ENCODE measurements at places on chromosomes 11 and 22.

DNA sequence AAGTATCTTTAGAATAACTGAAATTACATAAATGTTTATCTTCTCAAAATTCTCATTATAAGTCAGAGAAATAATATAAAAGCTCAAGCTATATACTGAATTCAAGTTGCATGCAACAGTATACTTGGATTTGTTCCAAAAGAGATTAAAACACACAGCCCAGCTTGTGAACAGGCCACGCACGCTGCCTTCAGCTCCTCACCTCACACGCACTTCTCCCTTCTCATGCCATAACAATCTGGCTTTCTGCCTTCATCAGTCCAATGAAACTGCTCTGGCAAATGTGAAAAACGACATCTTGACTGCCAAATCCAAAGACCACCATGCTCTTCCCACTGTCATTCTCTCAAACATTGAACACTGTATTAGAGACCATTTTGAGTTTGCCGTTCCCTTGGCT, 22.1 kb downstream of the ATP6V1E1 start:
- no peak for DNase-seq

- DNase-seq: no peak
Measured at GRCh38 chr22:33022231-33022630, 36.0 kb downstream of the SYN3 start.

DNA sequence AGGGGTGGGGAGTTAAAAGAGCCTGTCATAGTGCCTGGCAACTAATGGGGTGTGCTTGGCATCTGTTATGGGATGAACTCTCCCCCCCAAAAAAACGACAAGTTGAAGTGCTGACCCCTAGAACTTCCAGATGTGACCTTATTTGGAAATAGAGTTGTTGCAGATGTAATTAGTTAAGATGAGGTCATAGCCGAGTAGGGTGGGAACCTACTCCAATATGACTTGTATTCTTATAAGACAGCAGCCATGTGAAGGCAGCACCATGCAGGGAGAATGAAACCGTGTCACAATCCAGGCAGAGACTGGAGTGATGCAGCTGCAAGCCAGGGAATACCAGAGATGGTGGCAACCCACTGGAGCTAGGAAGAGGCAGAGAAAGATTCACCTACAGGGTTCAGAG, 394.5 kb downstream of the TENM4 start:
- DNase-seq: no peak

DNA sequence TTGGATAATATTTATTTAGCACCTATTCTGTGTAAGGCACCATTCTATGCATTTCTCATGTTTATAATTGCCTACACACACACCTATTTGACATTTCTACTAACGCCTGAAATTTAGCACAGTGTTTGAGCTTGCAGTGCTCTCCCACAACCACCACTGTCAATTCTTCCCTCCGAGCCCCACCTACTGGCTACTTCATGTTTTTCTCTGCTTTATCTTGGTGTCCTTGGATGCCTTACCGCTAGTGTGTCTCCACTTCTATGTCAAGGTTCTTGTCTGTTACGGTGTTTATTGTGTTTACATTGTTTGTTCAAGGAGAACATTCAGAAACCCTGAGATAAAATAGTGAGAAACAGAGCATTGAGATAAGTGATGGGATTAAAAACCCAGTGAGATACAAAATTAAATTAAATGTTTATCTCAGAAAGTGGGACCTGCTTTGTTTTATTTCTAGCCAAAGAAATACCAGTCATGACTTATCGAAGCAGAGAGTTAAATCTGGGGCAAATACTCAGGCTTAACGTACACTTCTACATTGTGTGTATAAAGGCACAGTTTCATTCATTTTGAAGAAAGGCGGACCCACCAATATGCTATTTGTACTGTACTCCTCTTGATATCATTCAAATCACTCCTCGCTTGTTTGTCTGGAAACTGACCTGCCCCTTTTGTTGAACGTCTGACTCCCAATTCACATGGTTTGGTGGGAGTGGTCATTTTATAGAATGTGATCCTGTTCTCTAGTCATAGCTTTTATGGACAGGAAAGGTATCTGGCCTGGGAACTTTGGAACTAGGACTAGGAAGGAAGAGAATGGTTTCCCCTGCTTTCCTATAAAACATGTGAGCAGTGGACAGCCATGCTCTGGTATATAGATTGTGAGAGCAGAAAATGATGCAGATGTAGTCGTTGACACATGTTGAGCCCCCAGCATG, 39.2 kb upstream of the SLC36A4 start:
- no peak for DNase-seq

DNA sequence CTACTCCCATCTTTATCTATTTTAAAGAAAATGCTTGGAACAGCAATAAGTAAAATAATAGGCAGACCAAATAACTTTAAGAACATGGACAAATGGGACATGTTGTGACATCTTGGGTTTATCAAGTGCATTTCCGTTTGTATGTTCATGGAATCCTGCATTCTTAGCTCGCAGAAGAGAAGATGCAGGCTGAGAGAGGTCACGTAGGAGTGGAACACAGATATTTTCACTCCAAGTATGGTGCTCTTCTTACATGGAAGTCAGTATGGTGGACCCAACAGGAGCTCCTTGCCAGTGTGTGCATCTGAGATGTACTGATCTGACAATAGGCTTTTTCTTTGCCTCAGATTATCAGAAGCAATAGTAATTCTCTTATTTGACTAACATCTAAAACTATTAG, 1.7 kb downstream of the E2F8 start:
- DNase-seq: no peak

DNA sequence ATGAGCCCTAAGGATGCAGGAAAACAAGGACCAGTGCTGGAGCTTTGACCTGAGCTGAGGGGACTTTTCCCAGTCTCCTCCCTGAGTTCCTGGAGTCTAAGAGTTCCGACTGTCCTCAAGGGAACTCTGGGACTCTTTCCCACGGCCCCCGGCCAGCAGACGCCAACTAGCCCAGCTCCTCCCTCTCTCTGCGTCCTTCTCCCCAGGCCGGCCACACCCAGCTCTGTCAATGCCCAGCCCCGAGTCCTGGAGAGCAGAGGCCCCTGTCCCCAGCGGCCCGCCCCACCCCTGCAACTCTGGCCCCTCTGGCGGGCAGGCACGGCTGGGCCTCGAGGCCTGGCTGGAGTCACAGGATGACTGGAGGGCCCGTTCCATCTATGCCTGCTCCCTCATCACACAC, 29.8 kb downstream of the NECTIN1 start:
- no peak for DNase-seq

DNA sequence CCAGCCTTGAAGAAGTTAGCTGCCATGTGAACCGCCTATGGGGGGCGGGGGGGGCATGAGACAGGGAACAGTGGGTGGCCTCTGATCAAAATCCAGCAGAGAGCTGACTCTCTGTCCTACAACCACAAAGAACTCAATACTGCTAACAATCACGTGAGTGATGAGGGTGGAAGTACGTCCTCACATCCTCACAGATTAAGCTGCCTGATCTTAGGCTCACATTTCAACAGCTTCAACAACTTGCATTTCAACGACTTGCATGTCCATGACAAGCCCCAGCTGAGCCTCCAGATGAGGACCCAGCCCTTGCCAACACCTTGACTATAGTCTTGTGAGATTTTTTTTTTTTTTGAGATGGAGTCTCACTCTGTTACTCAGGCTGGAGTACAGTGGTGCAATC, 51.6 kb downstream of the CLMP start:
- no peak for DNase-seq

DNA sequence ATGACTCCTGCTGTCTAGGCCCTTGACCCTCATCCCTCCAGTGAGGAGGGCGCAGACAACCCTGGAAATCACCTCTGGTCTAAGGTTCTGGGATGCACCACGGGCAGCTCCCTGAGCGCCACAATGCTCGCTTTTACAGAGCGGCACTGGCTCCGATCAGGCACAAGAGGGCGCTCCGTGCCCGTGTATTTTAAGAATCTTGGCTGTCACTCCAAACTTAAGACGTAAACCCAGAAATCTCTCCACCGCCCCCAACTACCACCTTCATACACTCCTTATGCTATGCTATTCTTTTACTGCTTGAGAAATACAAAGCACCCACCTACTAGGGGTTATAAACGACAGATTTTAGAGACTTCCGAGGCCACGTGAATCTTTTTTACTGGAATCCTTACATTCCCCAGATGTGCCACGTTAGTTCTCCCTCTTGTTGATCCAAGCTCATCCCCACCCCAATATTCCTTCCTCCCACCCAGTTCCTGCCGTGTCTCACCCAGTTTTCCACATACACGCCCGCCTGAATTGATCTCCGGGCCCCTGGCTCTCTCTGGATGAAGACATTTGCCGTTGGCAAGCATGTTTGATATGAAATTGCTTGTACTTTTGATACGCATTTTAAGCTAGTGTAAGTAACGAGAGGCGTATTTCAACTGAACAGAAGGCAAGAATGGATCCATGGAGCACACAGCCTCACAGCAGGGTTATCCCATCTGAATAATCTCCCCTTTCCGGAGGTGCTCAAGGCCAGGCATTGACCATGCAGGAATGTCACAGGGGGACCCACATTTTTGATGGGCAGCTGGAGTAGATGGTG, 453.5 kb downstream of the OPCML start:
- no peak for DNase-seq

- DNase-seq: no peak
Measured at GRCh38 chr22:20946080-20946986, 20.7 kb upstream of the AIFM3 start.

GRCh38 chr11:64296236-64296635, 3.9 kb upstream of the CATSPERZ start:
- DNase-seq: no peak

- no peak for DNase-seq
Measured at GRCh38 chr11:36016709-36017108, 72.8 kb downstream of the LDLRAD3 start.

DNA sequence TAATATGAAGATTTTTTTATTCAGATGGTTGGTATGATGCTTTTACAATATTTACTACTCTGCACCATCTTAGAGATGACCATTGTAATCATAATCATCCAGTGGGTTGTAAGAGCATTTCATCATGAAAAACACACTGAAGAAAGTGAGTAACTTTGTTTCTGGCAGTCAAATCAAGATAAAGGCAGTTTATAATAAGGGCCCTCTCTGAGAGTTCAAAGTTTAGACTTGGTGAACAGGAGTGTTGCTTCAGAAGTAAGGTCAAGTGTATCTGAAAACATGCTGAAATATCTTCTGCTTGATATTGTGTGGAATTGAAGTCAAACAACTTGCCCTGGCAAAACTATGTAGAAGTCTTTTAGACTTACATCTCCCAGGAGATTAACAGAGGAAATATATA, 19.5 kb upstream of the MS4A8 start:
- no peak for DNase-seq

DNA sequence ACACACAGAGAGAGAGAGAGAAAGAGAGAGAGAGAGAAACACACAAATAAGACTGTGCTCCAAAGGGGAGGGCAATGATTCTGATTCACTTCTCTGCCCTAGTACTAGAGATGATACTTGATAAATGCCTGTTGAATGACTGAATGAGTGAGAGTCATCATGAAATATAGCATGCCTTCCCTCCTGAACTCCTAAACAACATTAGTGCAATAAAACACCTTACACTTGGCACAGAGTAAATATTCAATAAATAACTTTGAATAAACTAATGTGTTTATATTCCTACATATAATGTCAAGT, 511.2 kb upstream of the RAG2 start:
- DNase-seq: no peak

GRCh38 chr11:31805629-31806185, 5.4 kb downstream of the PAX6 start:
- DNase-seq: no peak

- no peak for DNase-seq
Measured at GRCh38 chr22:45454275-45454674, 40.8 kb downstream of the RIBC2 start.

DNA sequence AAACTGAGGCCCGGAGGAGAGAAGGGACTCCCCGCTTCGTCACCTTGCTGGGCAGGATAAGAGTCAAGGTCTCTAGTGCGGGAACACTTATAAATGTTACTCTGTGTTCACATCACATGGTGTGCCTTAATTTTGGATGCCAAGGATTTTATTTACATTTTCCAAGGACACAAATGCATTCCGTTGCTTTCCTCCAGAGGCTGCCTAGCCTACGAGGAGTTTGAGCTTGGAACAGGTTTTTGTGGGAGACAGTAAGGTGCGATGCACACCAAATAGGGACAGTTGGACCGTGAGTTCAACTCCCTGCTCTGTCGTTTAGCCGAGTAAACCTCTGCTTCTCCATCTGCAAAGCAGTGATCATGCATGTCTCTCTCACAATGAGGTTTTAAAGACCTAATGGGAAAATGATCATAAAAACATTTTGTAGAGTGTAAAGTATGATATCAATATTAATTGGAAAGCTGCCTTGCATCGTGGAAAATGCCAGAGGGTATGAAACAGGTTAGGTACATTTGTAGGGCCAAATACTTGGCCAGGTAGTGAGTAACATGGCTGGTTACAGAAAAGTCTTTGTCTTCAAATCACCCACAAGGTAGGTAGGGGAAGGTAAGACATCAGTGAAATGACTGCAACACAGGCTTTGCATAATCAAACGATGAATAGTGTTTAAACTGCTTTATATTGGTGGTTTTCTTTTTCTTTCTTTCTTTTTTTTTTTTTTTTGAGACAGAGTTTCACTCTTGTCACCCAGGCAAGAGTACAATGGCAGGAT, 61.8 kb downstream of the ST3GAL4 start:
- DNase-seq: no peak

- DNase-seq: no peak
Measured at GRCh38 chr11:65334696-65335295, 1.1 kb downstream of the DPF2 start.

DNA sequence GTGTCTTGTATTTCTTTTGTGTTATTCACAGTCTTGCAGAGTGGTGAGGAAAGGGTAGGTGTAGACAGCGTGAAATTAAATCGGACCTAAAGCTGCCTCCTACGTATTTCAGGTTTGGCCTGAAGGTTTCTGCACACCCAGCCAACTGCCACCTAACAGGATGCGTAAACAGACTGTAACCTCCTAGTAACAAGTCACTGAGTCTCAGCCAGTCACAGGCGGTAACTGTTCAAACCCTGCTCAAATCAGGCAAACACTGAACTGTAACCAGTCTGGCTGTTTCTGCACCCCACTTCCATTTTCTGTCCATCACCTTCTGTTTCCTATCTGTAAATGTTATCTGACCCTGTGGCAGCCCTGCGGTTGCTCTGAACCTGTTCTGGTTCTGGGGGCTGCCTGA, 87.1 kb downstream of the ADAMTS15 start:
- no peak for DNase-seq

GRCh38 chr11:77580712-77581337, 8.9 kb upstream of the AQP11 start:
- DNase-seq: no peak
